Right lung (tissue), 10 donors: ENCODE measurements at places on chromosomes 7 and 10. TPM values are rescaled to one million over a fixed set of nuclear protein-coding genes. Genes with fewer than 3 reads are reported as not detected.

Gene TBX20
- not detected for polyA plus RNA-seq

Gene CALHM3
- not detected for polyA plus RNA-seq

DNA sequence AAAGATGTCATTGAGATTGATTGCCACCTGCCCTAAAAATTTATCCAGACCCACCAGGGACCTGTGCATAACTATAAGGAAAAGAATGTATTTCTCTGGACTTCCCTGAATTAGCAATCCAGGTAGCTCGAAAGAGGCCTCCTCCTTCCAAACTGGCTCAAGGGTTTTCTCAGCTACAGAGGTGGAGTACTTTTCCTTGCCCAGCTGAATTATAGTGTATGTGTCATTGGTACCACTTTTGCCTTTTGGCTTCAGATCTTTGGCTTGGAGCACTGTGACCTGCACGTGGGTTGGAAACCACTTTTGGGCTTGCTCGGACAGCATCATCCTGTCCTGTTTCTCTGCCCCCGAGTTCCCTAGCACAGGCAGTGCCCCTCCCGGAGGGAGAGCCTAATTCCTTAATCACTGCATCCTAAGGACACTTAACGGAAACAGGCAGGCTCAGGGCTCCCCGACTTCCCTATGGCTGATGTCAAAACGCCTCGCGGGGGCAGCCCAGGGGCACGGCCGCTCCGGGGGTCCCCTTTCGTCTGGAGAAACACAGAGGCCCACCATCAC lies 825 bp downstream of the RAB11FIP2 start:
- DNase-seq = peak; percentile 35

- DNase-seq = no peak
Observed at GRCh38 chr10:86595496-86595895, 58.9 kb upstream of the OPN4 start.

DNA sequence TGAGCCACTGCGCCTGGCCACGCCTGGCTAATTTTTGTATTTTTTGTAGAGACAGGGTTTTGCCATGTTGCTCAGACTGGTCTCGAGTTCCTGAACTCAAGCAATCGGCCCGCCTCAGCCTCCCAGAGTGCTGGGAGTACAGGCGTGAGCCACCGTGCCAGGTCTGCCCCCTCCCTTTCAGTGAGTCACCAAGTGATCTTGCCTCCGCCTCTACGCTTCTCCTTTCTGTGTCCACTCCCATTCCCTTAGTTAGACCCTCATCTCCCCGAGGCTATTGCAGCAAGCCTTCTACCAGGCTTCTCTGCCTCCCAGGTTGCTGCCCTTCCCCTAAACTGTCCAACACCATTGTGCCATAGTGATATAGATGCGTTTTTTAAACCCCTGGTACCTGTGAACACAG lies 32.9 kb downstream of the CDC123 start:
- no peak for DNase-seq

Gene DGKB
- polyA plus RNA-seq = 0.25 TPM

GRCh38 chr7:25754333-25754732 lies 397.7 kb upstream of the NFE2L3 start:
- DNase-seq = no peak

DNA sequence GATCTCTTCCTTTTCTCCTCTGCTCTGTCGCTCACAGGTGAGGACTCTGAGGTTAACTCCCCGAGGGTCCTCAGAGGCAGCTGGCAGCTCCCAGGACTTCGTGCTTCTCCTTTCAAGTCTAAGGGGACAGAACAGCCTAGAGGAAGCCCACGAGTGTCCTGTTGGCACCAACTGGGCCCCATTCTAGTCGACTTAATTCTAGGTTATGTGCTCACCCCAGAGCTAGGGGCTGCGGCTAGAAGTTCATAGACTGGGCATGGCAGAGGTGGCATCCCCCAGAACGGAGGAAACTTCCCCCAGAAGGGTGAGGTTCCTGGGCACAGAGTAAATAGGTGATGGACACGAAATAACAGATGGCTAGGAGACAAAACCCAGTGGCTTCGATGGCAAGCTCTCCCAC lies 259.4 kb downstream of the TEX36 start:
- no peak for DNase-seq

DNA sequence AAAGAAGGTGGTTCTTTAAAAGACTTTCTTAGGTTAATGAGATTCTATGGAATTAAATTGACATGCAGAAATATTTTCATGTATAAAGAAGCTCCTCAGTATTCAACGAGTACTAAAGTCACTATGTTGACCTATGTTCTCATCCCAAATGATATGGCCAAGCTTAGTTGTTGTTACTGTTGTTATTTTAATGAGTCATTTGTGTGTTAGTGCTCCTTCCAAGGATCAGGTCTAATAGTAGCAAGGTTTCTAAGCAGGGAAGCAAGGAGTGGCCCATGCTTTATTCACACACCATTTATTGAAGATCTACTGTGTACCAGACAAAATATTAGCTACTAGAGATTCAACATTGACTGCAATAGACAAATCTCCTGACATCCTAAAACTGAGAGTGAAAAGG lies 41.9 kb downstream of the LRRN3 start:
- no peak for DNase-seq

GRCh38 chr7:102445674-102446071 lies 12.3 kb downstream of the ORAI2 start:
- no peak for DNase-seq

Gene EFCAB10
- 6.0 TPM for polyA plus RNA-seq

- no peak for DNase-seq
Observed at GRCh38 chr10:113219446-113219845, 269.4 kb downstream of the TCF7L2 start.

GRCh38 chr7:106629516-106629915 lies 31.4 kb downstream of the CCDC71L start:
- no peak for DNase-seq

- no peak for DNase-seq
Observed at GRCh38 chr10:14476641-14477407, 146.1 kb upstream of the FRMD4A start.

Gene STEAP1B
- 2.9 TPM for polyA plus RNA-seq

Gene GNGT1
- polyA plus RNA-seq = not detected

- DNase-seq = no peak
Observed at GRCh38 chr7:20224025-20224424, 6.8 kb upstream of the MACC1 start.

DNA sequence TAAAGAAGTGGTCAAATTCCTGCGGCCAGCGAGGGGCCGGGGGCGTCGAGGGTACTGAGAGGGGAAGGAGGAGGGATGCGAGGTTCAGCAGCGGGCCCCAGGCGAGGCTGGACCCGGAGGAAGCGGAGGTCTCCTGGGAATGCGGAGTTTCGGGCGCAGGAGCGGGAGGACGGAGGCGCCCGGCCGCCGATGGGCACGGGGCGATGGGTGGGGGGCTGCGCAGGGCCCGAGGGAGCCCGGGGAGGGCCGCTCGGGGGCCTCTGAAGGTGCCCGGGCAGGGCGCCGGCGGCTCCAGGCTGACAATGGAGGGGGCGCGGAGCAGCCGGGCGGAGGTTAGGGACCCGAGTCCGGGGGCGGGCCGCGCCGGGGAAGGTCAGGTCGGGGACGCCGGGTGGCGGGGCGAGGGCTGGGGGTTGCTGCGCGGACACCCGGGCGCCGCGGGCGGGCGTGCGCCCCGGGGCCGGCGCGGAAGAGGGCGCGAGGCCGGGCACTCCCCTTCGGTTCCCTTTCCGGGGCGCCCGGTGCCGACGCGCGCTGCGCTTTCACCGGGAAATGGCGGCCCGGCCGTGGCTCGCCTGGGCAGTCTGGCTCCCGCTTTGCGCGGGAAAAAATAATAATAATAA lies 683 bp downstream of the MACROH2A2 start:
- DNase-seq = no peak

DNA sequence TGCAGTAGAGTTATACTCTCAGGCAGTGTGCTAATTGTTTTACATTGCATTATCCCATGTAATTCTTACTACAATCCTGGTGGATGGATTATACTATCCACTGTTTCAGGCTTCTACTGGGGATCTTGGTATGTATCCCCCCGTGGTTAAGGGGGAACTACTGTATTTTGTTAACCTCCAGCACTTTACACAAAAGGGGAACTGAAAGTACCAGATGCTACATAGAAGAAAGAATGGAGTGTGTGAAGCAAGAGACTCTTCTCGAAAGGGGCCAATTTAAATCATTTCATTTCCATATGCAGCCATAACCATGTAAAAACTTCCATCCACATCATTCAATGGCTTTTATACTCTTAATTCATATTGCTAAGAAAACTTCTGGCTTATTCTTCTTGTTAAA lies 69.4 kb downstream of the C1GALT1 start:
- no peak for DNase-seq

- no peak for DNase-seq
Observed at GRCh38 chr7:142025896-142026295, 30.2 kb downstream of the MGAM start.

Gene ERCC6
- polyA plus RNA-seq = 20.7 TPM

- no peak for DNase-seq
Observed at GRCh38 chr7:19522486-19522885, 186.4 kb downstream of the POLR1F start.
